ENCODE measurements at places on chromosomes 4 and X.

DNA sequence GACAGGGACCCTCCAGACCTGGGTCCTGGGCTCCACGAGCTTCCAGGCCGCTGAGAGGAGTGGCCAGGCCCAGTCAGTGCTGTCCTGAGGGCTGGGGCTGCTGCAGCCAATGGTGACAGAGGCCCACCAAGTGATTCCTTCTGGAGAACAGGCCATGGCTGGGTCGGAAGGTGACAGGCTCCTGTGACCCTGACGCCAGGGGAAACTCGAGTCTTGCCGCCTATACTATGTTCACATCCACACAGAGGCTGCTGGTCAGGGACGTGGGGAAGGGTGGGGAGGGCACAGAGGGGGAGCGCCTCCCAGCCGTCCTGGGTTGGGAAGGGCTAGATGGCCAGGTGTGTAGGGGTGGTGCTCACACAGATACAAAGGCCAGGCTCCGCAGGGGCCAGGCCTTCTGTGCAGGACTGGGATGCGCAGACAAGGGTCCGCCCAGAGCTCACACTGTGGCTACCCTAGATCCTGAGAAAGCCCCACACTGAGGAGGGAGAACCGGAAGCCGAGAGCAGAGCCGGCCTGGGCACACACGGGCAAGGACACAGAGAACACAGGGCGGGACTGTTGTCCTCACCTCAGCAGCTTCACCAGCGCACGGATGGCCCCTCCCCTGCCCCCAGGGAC is 81.4 kb downstream of the HTRA3 start:
- DNase-seq: no peak

DNA sequence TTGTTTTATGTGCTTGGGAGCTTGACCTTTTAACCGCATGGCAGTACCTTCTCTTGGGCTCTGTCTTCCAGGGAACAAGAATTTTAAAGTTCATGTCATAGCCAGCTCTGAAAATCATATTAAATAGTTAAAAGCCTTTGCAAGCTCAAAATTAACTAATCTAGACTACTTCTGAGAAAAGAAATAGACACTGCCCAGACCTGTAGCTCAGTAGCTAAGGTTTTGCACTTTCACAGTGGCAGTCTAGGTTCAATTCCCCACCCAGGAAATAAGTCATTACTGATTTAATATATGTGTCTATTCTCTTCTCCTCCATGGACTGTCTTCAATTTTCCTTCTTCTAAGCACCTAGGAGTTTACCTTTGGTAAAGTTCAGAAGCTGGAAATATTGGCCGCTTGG is 27.4 kb downstream of the HSD17B11 start:
- no peak for DNase-seq

GRCh38 chr4:40437741-40438383 is 102.7 kb downstream of the CHRNA9 start:
- no peak for DNase-seq

- DNase-seq: no peak
Measured at GRCh38 chrX:100319716-100320115, 90.4 kb downstream of the PCDH19 start.

DNA sequence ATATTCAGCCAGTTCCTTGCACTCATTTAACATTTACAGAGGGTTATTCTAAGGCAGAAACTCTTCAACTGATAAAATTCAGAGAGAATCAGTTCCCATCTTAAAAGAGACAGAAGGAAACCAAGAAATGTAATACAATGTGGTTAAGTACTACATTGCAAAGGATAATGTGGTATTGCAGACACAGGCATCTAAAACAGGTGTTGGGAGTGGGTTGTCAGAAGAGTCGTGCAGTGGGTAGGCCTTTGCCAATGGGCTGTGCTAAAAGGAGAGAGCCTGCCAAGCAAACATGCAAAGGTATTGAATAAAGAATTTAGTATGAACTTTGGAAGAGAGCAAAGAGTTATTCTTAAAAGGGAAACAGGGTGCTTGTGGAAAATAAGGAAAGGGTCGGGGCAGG is 1044.4 kb upstream of the DIAPH2 start:
- no peak for DNase-seq

DNA sequence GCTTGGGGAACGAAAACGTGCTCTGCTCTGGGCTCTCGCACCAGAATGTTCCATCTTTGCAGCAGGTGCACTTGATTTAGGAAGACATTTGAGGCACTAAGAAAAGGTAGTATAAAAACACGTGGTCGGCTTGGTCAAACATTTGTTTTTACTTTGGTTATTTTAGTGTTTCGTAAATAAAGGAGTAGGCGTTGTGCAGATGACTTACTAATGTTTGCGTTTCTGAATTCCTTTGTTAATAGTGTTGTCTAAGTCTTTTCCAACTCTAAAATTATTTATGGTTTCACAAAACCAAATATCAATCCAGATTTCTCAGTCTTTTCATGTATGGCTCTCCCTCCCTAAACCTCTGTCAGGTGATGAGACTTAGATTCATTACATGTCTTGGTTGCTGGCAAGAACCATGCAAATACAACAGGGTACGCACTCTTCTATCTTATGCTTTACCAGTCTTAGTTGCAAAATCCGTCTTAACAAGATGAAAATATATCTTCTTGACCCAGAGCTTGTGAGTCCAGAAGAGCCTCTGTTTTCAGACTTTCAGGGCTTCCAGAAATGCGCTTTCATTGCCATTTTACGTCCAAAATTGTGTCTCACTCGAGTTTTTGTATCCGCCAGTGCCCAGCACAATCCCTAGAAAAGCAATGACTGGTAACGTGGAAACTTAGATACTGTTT is 686 bp downstream of the MTHFD2L start:
- DNase-seq: no peak

DNA sequence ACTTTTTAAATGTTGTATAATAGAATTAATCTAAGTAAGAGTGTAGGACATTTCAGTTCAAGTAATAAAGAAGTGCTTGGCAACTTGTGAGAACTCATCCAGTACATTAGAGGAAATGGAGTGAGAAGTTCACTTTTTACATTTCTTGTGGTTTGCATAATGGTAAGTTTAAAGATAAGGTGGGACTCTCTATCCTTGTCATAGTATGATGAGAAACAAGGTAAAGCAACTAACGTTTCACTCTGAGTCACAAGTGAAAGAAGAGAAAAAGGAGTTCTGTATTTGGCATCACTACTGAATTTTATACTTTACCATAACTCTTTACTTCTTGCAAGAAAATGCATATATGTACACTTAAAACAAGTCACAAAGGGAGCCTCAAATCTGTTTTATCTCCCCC is 219.4 kb downstream of the SLC4A4 start:
- DNase-seq: no peak

GRCh38 chr4:81622474-81623184 is 150.9 kb upstream of the RASGEF1B start:
- DNase-seq: no peak

DNA sequence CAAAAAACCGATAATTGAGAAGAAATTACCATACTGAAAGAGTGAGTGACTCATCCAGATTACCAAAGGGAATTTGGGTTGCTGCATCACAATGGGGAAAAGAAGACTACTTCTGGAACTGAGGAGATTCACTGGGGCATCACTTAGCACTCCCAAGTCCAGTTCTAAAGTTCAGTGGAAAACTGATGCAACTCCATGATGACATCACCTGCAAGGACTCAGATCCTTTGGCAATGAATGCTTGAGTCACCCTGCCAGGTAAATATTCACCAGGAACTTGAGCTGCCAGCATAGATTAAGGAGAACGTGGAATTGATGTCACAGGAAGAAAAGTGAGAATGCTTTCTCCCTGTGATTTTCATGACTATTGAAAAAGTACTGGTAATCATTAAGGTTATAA is 32.0 kb upstream of the SMIM10L2A start:
- no peak for DNase-seq

DNA sequence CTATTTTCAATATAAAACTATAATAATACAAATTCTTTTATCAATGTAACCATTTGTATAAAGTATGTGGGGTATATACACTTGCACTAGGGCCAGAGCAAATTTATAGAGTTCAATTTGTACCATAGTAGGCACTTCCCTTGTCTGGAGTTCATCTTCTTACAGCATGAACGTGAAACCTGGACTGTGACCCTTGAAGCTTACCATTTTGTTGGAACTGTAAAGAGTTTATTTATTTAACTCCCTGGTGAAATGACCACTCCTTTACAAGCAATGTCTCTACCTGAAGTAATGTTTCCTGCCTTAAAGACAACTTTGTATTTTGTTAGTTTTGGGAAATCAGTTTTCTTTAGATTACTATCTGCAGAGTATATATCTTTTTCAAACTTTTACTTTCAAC is 188.2 kb downstream of the ARAP2 start:
- no peak for DNase-seq
